ENCODE measurements at places on chromosomes 3 and 15.

GRCh38 chr15:84111575-84111974, 124.0 kb upstream of the GOLGA6L4 start:
- DNase-seq = no peak

GRCh38 chr15:69225355-69226022, 65.1 kb downstream of the GLCE start:
- DNase-seq = peak; percentile 44

GRCh38 chr3:67447393-67447792, 207.0 kb downstream of the SUCLG2 start:
- peak; percentile 64 for DNase-seq

DNA sequence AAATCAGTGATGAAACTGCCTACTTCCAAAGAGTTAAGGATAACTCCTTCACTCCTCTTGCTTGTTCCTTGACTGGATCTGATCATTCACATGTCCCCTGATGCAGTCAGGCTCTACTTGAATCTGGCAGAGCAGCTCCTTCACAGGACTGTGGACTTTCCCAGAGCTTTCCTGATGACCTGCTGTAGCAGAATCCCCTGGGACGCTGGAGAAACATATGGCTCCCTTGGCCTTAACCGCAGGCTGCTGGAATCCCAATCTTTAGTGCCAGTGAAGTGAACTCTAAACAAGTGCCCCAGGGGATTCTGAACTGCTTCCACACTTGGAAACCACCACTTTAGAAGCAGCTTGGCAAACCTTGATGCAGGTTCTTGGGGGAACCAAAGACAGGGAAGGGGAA, 217.8 kb downstream of the CHST2 start:
- DNase-seq = no peak

DNA sequence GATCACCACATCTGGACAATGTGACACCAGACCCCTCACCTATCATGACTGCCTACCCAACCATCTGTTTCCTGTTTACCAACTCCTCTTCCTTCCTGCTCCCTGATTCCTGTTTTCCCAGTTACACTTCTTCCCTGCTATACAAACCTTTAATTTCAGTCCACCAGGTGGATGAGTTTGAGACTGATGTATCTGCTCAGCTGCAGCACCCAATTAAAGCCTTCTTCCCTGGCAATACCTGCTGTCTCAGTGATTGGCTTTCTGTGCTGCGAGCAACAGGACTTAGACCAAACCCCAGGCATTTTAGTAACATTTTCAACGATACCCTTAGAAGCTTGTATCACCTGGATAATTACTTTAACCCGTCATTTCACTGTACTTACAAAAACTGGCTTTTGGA, 968.2 kb upstream of the NR2F2 start:
- no peak for DNase-seq

GRCh38 chr15:41423979-41424659, 7.2 kb downstream of the RTF1 start:
- peak; percentile 52 for DNase-seq

- no peak for DNase-seq
Measured at GRCh38 chr3:31813197-31813596, 167.9 kb downstream of the OSBPL10 start.

DNA sequence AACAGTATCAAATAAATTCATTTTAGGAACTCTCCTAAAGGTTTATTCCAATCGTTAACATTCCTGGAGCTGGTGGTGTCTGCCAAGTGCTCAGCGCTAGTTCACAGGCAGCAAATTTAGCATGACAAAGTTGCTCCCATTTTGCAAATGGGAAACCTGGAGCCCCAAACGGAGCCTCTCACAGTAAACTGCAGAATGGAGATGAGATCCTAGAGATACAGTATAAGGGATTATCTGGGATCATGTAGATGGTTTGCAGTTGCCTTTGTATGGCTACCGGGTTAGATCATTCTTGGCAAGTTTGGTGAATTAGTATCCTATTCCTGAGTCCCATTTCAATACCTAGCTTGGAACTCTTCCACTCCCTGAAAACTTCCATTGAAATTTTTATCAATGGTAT, 173.7 kb downstream of the CDIN1 start:
- no peak for DNase-seq

DNA sequence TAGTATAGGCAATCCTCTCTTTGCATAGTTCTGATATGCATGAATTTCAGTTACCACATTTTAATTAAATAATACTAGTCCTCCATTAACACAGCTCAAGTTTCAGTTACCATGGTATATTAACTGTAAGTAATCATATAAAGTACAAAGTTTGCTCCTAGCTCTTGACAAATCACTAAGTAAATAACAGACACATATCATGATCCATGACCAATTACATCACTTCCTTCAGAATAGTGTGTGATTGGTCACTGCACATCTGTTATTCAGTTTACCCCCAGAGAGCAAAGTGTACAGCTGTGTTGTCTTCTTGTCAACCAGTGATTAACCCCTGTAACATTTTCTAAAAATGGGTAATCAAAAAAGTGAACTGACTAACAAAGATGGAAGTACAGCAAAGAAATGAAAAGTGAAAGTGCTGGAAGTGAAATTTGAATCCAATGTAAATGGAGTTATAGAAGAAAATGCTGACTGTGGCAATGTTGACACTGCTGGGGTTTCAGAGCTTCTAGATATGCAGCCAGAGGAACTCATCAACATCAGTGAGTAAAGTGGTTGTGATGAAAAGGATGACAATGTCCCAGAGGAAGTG, 30.2 kb upstream of the LEKR1 start:
- DNase-seq = peak; percentile 78
